ENCODE measurements at places on chromosomes 4 and X.

DNA sequence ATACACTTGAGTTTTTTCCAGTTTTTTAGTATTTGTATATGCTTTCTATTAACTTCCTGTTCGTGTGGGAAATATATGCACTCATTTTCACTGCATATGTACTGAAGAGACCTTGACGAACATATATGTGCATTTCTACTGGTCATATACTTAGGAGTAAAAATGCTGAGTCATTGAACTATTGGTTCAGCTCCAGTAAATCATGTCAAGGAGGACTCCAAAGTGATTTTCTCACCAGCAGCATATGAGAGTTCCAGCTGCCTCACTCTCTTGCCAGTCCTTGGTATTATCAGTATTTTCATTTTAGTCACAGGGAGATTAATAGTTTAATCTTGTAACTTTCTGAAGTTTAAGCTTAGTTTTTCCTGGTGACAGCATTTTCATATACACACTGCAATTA, 2750.2 kb downstream of the ARAP2 start:
- DNase-seq: no peak

- DNase-seq: no peak
Measured at GRCh38 chrX:111498538-111499103, 12.8 kb upstream of the SERTM2 start.

- DNase-seq: no peak
Measured at GRCh38 chr4:56857601-56858309, 36.3 kb upstream of the SPINK2 start.

GRCh38 chrX:41559235-41560052, 112.3 kb downstream of the NYX start:
- peak; percentile 22 for DNase-seq

GRCh38 chrX:144716187-144716586, 531.1 kb upstream of the SPANXN1 start:
- no peak for DNase-seq

DNA sequence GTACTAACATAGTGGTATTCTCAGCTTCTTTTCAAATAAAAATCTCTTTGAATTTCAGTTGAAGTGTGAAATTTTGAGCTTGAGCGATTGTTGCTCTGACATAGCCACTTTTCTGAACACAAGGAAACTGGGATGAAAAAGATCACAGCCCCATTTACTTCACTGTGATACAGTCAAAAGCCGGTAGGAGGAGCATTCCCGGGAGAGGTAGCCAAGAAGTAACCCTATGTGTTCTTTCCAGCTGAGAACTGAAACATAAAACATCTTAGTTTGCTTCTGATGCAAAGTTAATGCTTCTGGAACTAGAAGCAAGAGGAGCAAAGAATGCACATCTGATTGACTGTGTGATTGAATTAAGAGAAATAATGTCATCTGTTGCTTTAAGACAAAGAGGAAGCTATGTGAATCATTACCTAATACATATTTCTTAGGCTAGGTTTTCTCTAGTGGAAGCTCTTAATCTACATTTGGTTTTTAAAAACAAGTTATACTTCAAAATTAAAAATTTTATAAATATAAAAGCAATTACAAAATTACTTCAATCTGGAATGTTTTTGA, 88.3 kb upstream of the UNC5C start:
- DNase-seq: no peak

Data from GM04503 (cell line).